Endothelial cell of umbilical vein (primary cell): ENCODE measurements at places on chromosomes 16 and 17.

GRCh38 chr17:46795379-46795952 lies 23.0 kb downstream of the WNT3 start:
- no peak for DNase-seq
- no peak overlapping the region for H3K27ac ChIP-seq
- no peaks in the 10 kb centered on the region for H3K36me3 ChIP-seq

- no peaks in the 10 kb centered on the region for H3K27me3 ChIP-seq
- peaks cover 29% of the 10 kb centered on the region for H3K36me3 ChIP-seq
- peak overlapping the region; percentile 35 for H3K27ac ChIP-seq
- DNase-seq, result no peak
- H3K4me3 ChIP-seq, result peak overlapping the region; percentile 53
- peaks cover 34% of the 10 kb centered on the region for H3K4me1 ChIP-seq
Observed at GRCh38 chr17:7854078-7854777, 638 bp upstream of the TMEM88 start.

- peaks cover 8% of the 10 kb centered on the region for H3K4me1 ChIP-seq
- no peaks in the 10 kb centered on the region for H3K36me3 ChIP-seq
- no peaks in the 10 kb centered on the region for H3K27me3 ChIP-seq
Observed at GRCh38 chr17:81097943-81098308, 63.0 kb downstream of the BAIAP2 start.

- H3K27ac ChIP-seq, result no peak overlapping the region
- no peak for DNase-seq
Observed at GRCh38 chr16:8583732-8584131, 6.6 kb downstream of the TMEM114 start.
